ENCODE measurements at places on chromosomes 4 and X. TPM values are rescaled to one million over a fixed set of nuclear protein-coding genes. Genes with fewer than 3 reads are reported as not detected.

Gene FAM114A1
- total RNA-seq = 0.60 TPM

Gene CD38
- 93.4 TPM for total RNA-seq

Gene F8A2
- not detected for total RNA-seq

Gene DCAF12L1
- not detected for total RNA-seq

Gene VCX2
- total RNA-seq = not detected

Gene HTN3
- not detected for total RNA-seq

Gene SHOX
- total RNA-seq = not detected

Gene MAMLD1
- total RNA-seq = 1.4 TPM

Gene CYLC1
- not detected for total RNA-seq

Gene FAM241A
- 1.3 TPM for total RNA-seq

Gene CDX4
- total RNA-seq = not detected
